ENCODE measurements at places on chromosomes 13 and 19.

DNA sequence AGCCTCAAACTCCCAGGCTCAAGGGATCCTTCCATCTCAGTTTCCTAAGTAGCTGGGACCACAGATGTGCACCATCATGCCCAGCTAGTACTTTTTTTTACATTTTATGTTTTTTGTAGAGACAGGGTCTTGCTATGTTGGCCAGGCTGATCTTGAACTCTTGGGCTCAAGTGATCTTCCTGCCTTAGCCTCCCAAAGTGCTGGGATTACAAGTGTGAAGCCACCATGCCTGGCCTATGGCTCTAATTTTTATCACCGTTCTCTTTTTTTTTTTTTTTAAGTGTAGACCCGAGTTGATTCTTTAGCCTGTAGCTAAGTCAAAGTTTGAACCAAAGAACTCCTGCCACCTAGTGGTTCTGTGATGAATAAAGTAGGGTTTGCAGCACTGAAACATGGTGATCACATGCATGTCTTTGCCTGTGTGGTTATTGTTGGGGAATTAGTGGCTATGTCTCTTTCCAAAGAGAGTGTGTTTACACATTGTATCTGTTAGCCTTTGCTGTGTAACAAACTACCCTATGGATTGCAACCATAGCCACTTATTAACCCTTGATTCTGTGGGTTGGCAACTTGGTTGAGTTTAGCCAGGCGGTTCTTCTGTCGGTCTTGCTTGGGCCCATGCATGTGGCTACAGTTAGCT lies 11.6 kb downstream of the NFILZ start:
- DNase-seq, result peak; percentile 56

GRCh38 chr13:39016787-39017186 lies 21.1 kb downstream of the PROSER1 start:
- DNase-seq, result no peak

GRCh38 chr19:10567656-10568055 lies 1.1 kb downstream of the CDKN2D start:
- no peak for DNase-seq

DNA sequence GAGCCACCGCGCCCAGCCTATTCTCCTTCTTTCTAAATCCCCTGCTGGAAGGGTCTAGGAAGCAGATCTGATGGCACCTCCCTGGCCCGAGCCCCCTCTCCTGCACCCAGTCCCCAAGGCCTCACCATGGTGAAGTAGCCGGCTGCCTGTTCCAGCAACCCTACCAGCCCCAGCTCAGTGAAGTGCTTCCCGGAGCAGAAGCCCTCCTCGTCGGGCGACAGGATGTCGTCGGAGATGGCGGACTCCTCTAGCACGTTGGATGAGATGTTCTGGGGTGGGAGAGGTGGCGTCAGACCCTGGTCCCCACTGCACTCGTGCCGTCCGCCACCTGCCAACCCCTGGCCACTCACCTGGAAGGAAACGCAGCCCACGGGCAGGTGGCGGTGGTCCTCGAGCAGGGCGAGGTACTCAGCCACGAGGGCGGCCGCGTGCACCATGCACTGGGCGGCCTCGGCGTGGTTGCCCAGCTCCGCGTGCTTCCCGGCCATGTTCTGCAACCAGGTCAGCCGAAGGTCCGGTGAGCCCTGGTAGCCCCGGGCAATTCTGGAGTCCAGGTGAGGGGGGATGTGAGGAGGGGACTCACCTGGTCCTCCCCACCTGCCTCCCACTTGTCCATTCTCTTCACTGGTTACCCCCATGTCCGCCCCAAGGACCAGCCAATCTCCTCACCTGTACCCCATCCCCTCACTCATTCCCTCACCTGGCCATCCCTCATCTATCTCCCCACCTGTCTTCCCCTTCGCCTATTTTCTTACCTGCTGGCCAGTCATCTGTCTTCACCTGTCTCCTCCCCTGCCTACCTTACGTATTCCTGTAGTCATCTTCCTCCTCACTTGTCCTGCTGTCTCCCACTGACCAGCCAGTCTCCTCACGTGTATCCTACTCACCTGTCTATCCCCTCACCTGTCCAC lies 11.5 kb upstream of the KANK2 start:
- DNase-seq, result no peak

- DNase-seq, result no peak
These were observed 9.0 kb upstream of the CD70 start for GRCh38 chr19:6599866-6600454.

DNA sequence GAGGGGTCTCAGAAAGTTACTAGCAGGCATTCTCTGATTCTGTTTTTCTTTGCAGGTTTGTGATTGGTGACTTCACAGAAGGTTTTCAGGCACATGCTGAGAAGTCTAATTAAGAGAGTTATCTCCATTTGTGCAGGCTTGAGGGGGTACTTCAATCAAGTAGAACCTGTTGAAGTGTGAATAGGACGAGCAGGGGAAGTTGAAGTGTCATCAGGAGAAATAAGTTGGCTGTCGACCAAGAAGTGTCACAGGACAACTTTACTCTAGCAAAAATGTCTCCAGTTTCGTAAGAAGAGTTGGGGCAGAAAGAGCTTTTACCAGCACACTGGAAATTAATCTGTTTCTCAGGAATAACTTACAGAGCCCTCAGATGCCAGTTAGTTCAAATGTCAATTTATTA lies 576.5 kb upstream of the SLITRK5 start:
- DNase-seq, result no peak

DNA sequence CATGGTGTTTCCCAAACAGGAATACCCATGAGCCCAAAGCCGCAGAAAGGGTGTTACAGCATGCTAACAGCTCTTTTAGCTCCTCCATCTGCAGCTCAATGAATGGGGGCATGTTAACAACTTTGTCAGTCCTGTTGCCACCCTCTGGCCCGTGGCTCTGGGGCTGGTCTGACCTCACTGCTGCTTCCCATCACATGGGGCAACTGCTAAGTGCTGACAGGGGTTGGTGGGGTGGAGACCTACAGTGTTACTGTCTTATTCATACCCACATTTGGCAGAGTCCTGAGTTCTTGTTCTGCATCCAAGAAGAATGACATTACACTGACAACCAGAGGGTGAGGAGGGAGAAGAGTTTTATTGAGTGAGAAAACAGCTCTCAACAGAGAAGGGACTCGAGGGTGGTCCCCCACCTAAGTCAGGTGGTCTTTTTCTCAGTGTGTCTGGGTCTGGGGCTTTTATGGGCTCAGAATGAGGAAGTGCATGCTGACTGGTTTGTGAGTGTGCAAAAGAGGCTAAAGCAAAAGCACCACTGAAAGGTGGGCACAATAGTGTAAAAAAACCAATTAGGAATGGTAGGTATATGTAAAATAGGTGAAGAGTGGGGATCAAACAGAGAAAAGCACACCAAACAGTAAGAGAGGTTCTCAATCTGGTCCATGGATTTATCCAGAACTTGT lies 1952.0 kb upstream of the PCDH20 start:
- DNase-seq, result no peak

- no peak for DNase-seq
These were observed 213.7 kb downstream of the SLITRK5 start for GRCh38 chr13:87884884-87885283.

GRCh38 chr13:21738630-21739029 lies 67.8 kb downstream of the FGF9 start:
- DNase-seq, result no peak

- no peak for DNase-seq
These were observed 10.8 kb downstream of the PLPPR3 start for GRCh38 chr19:810883-811489.

- no peak for DNase-seq
These were observed 73.2 kb downstream of the CDADC1 start for GRCh38 chr13:49320975-49321374.

DNA sequence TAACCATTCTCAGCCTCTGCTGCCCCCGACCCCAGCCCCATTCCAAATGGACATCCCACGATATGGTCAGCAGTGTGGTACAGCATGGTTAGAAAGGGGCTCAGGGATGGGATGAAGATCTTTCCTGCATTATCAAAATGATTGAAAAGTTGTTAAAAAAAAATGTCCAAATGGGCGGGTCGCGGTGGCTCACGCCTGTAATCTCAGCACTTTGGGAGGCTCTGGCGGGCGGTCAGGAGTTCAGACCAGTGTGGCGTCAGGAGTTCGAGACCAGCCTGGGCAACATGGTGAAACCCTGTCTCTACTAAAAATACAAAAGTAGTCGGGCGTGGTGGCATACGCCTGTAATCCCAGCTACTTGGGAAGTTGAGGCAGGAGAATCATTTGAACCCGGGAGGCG lies 54.3 kb upstream of the ZNF254 start:
- no peak for DNase-seq

DNA sequence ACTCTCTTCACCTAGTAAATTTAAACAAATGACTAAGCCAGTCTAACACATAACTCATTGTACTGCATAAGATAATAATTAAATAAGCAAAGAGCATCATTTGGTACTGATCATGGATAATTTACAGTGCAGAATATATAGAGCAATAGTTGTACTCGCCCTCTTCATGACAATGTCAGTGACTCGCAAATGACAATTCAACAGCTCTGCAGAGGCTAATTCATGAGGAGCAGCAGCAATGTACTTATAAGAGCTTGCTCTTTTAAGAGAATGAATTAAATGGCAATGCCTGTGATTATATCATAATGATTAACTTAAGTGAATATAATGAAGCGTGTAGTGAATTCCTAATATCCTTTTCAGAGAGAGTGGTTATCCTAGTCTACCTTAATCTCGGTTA lies 284.5 kb upstream of the PCDH20 start:
- DNase-seq, result no peak

DNA sequence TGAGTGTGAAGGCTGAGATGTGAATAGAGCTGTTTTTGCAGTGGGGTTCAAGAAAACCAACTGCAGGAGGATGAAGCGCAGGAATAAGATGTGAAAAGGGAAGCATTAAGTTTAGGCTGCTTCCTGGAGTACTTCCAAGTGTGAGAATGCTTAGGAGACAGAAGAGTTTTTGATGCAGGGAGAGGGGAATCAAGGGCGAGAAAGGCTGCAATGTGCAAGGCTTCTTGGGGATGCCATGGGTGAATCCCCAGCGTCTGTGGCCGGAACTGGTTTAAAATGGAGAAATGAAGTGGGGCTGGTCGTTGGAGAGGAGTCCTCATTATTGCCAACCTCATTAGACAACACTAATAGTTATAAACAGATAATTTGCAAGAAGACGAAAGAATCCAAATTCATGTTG lies 764.9 kb downstream of the LIG4 start:
- no peak for DNase-seq

- DNase-seq, result no peak
These were observed 25.5 kb upstream of the ZNF562 start for GRCh38 chr19:9700229-9700981.

GRCh38 chr13:87130423-87130822 lies 540.7 kb upstream of the SLITRK5 start:
- no peak for DNase-seq

DNA sequence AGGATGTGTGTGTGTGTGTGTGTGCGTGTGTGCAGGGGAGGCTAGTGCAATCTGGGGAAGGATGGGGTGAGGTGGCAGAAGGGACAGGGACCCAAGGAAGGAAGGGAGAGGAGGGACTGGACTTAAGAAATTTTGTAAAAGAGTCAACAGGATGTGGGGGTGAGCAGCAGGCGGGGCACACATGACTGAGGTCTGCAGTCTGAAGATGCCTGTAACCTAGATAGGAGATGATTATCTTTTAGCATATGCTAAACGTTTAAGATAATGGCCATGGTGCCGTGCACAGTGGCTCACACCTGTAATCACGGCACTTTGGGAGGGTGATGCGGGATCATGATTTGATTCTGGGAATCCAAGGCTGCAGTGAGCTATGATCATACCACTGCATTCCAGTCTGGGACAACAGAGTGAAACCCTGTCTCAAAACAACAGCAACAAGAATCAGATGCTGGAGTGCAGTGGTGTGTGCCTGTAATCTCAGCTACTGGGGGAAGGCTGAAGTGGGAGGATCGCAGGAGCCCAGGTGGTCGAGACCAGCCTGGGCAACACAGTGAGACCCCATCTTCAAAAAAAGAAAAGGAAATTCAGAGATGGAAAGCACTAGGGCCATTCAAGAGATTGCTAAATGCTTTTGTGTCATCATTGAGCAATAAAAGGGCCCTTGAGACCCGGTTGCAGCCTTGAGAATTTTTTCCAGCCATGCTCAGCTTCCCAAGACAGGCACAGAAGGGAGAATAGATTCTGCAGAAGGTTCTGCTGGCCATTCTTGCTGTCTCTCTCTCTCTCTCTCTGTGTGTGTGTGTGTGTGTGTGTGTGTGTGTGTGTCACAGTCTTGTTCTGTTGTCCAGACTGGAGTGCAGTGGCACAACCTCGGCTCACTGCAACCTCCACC lies 3.8 kb upstream of the ZNF414 start:
- peak; percentile 85 for DNase-seq

DNA sequence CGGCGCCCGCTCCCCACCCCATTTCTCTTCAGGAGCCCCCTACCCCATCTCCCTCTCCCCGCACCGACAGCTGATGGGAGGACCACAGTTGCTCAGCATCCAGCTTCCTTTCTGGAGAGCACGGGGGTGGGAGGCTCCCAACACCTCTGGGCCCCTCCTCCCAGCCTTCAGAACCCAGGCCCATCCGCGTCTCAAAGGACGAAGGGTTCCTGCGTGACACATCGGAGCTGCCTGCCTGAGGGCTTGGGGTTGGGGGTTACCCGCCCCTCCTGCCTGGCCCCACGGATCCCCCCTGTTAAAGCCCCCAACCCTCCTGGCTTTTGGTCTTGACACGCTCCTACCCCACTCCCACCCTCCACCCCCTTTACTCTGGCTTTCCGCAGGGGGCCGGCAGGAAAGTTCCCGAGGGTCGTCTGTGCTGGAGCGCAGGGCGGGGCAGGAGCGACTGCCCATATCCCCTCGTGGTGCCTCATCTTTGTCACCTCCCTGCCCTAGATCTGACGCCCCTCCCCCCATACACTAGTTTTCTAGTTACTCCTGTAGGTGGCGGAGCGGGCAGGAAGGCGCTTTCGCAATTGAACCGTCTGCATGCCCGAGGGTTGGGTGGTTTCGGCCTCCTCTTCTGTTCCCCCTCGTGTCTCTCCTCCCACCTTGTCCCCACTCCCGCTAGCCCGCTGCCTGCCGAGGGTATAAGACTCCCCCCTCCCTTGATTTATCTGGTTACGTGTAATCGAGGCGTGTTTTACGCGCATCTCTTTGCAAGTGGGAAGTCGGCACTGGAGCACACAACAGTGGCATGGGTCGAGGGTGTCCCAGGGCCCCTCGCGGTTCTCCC lies 924 bp downstream of the TRAPPC5 start:
- peak; percentile 94 for DNase-seq

DNA sequence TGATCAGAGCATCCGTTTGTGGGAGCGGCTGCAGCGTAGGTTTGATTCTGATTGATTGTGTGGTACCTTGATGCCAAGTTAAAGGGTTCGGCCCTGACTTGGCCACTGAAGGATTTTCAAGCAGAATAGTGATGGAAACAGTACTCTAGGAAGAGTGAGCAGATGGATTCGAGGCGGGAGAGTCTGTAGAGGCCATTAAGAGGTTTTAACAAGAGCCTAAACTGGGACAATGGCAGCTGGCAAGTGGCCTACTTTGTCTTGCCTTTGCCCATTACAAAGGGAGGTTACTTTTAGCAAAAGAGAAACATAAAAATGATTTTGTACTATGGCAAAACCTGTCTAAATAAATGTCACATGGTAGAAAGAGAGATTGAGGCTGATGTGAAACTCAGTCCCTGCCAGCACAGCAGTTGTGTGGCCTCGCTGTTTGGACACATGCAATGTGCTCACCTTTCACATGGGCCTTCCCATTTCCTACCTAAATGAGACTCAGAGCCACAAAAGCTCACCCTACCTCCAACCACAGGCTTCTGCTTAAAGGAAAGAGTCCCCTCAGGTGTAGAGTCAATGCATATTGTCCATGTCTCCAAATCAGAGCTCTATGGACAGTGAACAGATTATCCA lies 62.4 kb upstream of the RAP2A start:
- DNase-seq, result no peak

Data from suppressor macrophage treated with lipopolysaccharide for 1 hour (primary cell).